ENCODE measurements at places on chromosomes 16 and 17.

DNA sequence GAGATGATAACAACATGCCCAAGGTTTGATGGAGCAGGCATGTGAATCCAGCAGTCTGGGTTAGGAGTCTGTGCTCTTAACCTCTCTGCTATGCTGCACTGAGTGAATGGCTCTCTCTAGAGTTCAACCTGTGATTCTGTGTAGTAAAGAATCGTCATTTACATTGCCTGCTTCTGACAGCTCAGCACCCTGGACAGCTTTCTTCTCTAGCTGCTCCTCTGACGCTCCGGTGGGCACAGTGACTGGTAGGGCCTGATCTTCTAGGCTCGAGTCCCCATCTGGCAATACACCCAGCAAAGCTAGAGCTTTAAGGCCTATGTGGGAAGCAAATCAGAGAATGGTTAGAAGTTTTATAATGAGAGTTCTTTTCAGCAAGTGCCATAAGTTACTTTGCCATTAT, 85.3 kb upstream of the ATP2A3 start:
- DNase-seq, result no peak

GRCh38 chr16:70466805-70467076, 12.3 kb downstream of the FCSK start:
- DNase-seq, result no peak

DNA sequence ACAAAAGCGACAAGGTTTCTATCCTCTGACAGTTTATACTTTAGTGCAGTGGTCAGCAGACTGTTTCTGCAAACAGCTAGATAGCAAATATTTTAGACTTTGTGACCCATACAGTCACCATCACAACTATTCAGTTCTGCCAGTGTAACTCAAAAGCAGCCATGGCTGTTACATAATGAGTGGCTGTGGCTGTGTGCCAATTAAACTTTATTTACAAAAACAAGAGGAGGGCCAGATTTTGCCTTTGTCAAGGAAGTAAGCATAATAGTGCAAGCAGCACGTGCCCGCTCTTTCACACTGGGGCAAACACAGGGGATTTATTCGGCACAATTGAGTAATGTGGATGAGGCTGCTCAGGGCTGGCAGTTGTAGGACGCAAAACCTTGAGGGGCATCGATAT, 551.5 kb downstream of the MAF start:
- DNase-seq, result no peak

DNA sequence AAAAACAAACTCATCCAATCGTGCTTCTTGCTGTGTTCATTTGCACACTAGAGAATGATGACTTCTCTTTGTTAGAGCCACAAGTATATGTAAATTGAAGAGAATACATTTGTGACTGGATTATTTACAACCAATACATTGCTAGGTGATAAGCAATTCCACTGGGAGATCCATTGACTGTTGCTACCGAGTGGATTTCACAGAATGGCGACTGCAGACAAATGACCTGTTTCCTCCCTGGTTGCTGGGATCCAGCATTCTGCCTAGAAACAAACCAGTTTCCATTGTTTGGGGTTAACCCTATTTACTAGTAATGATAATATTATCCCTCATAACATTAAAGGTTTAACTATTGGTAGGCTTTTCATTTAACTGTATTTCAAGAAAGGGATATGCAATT, 36.9 kb upstream of the CPHXL start:
- no peak for DNase-seq

GRCh38 chr17:80297996-80298560, 37.4 kb downstream of the RNF213 start:
- DNase-seq, result no peak

Data from skin of body (tissue), 3 donors.